ENCODE measurements at places on chromosomes 13 and 19.

DNA sequence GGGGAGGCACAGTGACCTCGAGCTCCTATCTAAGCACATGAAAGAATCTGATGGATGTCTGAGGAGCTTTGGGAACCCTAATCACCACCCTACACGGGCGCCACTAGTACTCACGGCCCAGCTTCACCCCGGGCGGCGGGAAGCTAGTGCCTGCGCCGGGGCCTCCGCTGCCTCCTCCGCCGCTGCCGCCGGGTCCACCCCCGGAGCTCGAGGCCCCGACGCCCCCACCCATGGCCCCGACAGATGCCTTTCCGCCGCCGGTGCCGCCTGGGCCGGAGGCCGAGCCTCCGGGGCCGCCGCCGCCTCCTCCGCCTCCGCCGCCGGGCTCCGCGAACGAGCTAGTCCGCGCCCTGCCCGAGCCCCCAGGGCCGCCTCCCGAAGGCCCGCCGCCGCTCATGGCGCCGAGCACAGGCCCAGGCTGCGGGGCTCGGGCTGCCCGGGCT, 312 bp downstream of the GSK3A start:
- DNase-seq = no peak

GRCh38 chr13:48542581-48543341, 9.9 kb upstream of the RCBTB2 start:
- peak; percentile 52 for DNase-seq

- peak; percentile 96 for DNase-seq
Measured at GRCh38 chr19:35213663-35214632, 14.6 kb downstream of the FAM187B start.

DNA sequence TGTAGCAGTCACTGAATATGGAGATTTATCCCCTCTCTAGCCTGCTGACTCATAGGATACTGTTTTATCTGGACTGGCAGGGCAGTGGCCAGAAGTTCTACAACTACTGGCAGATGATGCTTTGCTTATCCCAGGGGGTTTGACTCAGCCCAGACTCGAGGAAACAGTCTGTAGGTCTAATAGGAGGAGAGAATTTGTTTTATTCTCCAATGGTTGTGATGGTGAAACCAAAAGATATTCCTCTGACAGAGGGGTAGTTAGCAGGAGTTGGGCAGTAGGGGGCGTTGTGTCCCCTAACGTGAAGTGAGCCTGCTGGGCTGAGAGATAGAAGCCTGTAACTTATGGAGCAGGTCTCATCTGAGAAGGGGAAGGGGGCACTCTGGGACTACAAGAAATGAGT, 74.9 kb downstream of the WTIP start:
- DNase-seq = peak; percentile 19

- DNase-seq = peak; percentile 89
Measured at GRCh38 chr19:5308451-5309437, 31.9 kb downstream of the PTPRS start.

DNA sequence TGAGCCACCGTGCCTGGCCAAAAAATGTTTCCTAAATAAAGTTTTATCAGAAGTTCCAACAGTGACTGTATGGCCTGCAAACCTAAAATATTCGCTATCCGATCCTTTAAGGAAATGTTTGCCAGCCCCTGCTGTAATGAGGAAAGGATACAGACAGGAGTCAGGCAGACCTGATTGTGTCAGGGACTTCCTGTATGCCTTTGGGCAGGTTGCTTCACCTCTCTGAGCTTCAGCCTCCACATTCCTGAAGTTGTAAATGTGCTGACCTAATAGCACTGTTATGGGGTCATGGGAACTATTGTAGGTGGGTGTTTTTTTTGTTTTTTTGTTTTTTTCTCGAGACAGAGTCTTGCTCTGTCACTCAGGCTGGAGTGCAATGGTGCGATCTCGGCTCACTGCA, 6.2 kb downstream of the ABHD8 start:
- DNase-seq = no peak

GRCh38 chr13:83618966-83619365, 263.3 kb downstream of the SLITRK1 start:
- DNase-seq = peak; percentile 29

GRCh38 chr13:28575200-28575599, 80.3 kb upstream of the FLT1 start:
- no peak for DNase-seq

DNA sequence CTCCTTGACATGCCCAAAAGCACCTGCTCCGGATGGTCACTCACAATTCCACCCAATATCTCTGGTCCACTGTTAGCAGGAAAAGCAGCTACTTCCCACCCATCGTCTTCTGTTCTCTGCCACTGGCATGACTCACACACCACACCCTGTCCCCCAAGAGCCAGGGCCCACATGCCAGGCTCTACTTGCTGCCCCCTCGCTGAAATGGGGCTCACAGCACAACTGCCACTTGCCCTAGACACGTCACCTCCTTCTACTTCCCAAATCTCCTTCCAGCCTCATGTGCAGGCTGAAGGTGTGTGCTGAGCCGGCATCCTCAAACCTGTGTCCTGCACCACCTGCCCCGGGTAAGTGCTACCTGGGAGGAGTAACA, 65.0 kb downstream of the TBC1D4 start:
- no peak for DNase-seq

DNA sequence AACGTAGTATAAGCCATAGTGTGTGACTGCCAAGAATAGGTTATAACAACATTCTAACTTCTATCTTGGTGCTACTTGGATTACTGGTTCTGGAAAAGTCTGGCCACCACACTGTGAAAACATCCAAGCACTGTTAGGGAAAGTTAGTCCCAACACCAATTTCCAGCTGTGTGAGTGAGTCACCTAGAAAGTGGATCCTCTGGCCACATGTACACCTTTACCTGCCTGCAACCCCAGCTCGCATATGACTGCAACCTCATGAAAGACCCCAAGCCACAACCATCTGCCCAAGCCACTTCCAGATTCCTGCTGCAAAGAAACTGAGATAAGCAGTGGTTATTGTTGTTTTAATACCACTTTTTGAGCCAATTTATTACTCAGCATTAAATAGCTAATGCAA, 404.5 kb downstream of the KCTD12 start:
- no peak for DNase-seq

DNA sequence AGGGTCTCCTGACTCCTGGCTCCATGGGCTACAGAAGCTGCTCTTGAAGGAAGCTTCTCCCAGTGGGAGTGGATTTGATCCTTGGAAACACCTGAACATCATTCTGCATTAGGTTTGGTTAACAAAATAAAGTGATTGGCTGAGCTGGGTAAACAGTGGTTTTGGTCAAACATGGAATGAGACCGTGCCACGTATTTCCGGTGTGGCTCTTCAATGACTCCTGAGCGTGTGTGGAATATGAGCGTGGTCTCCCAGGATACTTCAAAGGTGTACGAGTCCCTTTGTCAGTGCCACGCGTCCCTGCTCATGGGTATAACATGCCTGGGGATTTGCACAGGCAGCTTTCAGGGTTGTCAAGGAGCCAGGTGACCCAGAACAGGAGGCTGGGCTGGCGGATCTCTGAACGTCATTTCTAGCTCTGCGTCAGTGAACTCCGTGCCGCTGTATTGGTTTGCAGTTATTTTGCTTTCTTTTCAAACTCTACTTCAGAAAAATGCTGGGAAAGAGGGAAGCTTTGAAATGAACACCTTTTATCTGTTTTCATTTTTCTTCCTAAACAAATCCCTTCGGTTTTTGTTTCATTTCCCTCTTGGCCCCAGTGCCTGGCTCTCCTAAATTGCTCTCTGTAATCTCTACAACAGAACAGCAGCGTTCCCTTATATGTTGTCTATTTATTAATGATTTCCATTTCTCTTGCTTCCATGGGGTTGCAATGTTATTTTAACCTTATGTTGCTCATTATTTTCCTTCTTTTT, 26.3 kb upstream of the GJB6 start:
- no peak for DNase-seq

- DNase-seq = no peak
Measured at GRCh38 chr19:39518458-39518857, 3.5 kb downstream of the SELENOV start.

DNA sequence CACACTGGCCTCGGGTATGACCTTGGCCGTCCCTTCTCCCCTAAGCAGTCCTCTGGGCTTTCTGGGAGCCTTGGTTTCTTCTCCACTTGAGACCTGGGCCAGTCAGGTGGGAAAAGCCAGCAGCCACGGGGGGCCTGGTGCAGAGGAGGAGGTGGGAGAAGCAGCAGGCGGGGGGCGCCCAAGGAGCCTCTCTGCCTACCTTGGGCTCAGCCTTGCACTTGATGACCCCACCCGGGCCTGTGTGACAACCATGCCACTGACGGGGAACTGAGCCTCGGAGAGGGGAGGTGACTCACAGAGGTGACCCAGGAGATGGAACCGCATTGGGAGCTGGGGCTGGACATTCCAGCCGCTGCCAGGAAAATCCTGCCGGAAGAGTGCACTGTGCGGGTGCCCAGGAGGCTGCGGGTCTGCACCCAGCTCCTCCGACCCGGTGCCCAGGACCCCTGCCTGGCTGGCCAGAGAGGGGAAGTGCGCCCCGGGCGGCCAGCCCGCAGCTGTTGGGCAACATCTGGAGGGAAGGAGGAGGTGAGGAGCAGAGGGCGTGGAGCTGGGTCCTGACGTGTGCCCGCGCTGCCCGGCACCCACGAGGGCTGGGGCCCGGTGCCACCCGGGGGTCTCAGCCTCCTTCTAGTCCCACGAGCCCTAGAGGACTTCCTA, 23.4 kb upstream of the SLC7A10 start:
- DNase-seq = no peak

GRCh38 chr19:46101293-46101692, 23.2 kb downstream of the IGFL3 start:
- no peak for DNase-seq
